ENCODE measurements at places on chromosomes 6 and 20.
A peak's percentile ranks its signal among the peaks of the same experiment; 100 is the strongest.

- peak; percentile 67 for DNase-seq
Measured at GRCh38 chr6:139834232-139834631, 459.8 kb upstream of the CITED2 start.

- DNase-seq, result no peak
Measured at GRCh38 chr6:75759207-75759606, 10.2 kb downstream of the MYO6 start.

GRCh38 chr6:81700414-81700813 is 52.1 kb downstream of the TENT5A start:
- no peak for DNase-seq

- DNase-seq, result peak; percentile 87
Measured at GRCh38 chr6:143060806-143061596, at the start of gene AIG1. Gene AIG1, plus strand, starts transcription at chr6:143060889. Its CDS starts 37 bp downstream, at chr6:143060926.

DNA sequence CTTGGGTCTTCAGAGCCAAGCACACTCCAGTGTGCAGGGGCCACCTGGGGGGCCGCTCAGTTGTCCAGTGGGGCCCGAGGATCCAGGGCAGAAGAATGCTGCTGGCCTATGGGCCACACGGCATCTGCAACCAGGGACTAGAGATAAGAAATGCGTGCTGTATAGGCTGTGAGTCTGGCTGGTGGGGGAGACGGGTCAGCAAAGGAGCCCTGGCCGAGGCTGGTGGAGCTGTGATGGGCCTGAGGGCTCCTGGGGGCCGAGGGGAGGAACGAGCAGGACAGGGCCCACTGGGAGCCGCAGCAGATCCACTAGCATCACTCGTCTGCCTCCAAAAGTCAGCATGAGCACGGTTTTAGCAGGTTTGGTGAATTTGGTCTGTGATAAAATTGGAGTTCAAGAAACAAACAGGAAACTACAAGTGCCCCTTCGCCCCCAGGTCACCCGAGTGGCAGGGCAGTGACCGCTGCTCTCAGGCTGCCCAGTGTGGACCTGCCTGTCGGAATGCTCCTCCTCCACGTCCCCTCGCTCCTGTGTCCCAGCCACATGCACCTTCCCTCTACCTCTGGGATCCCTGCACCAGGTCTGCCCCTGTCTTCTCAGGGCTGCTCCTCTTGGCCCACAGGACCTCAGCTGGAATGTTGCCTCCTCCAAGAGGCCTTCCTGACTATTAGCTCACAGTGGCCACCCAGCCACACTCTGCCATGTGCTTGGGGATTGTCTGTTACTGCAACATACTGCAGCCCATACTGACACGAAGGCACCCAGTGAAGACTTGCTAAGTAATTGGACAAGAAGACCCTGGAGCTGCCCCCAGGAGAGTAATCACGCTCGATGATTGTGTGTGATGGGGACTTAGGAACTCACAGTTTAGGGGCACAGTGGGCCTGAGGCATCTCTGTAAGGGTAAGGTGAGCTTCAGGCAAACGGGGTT is 10.9 kb downstream of the ACSS1 start:
- DNase-seq, result no peak

GRCh38 chr6:156316583-156317125 is 460.5 kb upstream of the ARID1B start:
- DNase-seq, result no peak

- DNase-seq, result no peak
Measured at GRCh38 chr6:28254121-28254519, 2.1 kb upstream of the ZKSCAN4 start.

DNA sequence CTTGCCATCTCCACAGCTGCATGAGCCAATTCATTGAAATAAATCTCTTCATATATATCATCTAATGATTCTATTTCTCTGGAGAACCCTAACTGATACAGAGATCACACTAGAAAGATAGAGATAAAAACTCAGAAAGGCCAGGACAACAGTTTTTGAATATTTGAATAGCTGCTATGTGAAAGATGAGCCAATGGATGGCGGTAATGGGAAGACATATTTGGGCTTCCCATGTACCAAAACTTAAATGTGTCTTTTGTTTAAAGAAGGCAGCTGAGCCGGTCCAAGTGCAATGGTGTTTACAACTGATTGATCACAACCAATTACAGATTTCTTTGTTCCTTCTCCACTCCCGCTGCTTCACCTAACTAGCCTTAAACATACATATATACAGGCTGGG is 35.1 kb downstream of the SGK1 start:
- no peak for DNase-seq

DNA sequence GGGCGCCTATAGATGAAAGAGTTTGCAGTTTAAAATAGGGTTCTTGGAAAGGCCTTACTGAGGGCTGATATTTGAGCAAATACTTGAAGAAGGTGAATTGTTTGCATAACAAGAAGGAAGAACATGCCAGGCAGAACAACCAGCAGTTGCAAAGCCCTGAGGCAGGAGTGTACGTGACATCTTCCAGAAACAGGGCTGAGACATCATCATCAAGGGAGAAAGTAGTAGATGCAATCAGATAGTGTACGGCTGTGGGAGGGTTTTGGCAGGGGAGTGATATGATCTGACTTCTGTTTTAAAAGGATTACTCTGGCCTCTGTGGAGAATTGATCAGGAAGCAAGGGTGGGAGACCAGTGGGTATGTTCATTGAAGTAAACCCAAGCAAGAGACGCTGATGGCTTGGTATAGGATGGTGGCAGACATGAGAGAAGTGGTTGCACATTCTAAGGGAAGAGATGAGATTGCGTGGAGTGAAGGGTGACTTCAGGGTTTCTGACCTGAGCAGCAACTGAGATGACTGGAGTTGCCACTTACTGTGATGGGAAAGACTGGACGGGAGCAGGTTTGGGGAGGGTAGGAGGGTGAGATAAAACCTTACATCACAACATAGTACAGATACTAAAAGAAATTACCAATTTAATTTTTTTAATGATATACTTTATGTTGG is 28.8 kb downstream of the RIOK1 start:
- no peak for DNase-seq

- DNase-seq, result no peak
Measured at GRCh38 chr20:1651268-1652058, 6.1 kb downstream of the SIRPG start.

- DNase-seq, result no peak
Measured at GRCh38 chr6:38131527-38131965, 312.0 kb downstream of the ZFAND3 start.

- DNase-seq, result no peak
Measured at GRCh38 chr20:52828199-52828598, 144.0 kb upstream of the TSHZ2 start.

DNA sequence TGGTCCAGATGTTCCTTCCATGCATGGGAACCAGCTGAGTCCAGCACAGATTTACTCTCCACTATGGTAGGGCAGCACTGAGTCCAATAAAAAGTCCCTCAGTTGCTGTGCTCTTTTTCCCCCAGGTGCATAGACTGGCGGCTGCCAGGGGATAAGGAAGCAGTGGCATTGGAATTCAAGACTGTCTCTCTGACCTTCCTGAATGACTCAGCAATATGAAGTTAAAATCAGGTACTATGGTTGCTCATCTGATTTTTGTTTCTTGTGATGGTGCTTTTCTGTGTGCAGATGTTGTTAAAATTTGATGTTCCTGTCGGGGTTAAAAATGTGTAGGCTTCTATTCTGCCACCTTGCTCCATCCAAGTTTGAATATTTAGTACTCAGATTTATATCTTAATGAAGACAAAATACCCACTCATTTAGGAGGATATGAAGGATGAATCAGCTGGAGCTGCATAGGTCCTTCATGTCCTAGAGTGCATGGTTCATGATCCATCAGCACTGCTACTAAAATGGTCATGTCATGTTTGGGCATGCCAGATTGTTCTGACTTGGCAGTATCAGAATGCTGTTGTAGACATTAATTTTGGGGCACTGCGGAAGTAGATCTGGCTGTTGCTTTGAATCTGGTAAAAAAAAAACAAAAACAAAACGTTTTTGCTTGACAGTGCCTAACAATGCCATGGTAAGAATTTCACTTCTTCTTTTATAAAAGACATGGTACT is 321.2 kb upstream of the MAP3K7 start:
- no peak for DNase-seq

DNA sequence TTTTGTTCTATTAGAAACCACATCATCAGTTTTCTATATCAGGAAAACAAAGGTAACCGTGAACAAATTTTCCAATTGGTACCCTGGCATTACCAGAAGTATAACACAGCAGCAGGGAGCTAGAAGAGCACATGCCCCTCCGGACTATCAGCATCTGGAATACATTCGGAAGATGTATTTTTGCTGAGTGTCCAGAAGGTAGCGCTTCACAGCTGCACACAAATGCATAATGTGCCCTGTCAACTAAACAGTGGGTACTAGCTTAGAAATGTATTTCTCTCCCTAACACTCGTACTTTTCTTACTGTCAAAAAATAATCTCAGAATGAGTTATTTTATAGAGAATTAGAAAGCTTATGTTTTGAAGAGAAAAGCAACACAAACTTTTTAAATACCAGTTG is 77.6 kb downstream of the HUS1B start:
- no peak for DNase-seq

DNA sequence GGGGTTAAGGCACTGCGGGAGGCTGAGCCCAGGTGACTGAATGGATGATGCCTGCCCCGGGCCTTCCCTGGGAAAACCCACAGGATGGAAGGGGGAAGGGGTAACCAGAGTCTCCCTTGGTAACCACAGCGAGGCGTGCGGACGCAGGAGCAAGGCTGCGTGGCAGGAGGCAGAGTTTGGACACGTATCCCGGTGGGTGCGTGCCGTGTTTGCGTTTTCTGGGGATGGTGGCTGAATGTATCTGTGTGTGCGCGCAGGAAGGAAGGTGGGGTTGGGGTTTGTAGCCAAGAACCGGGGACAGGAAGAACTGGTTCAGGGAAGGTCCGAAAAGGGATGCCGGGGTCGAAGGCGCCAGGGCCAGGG is 1.8 kb downstream of the MDGA1 start:
- no peak for DNase-seq

DNA sequence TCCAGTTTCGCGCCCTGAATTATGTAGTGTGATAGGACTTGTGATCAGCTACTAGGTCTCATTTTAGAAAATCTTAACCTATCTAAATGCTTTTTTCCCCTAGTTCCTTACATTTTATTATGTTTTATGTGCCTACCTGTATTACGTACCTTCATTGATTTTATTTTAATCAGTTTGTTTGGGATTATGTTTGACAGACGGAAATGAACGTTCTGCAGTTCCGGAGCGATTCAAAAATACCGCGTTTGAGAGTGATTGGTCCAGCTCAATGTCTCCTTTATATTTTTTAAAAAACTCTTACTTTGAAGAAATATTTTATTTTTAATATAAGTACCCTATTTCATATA is 114.3 kb upstream of the BTN3A2 start:
- DNase-seq, result no peak

- no peak for DNase-seq
Measured at GRCh38 chr20:2760297-2760951, 40.0 kb downstream of the CPXM1 start.
